ENCODE measurements at places on chromosomes 4 and X.

DNA sequence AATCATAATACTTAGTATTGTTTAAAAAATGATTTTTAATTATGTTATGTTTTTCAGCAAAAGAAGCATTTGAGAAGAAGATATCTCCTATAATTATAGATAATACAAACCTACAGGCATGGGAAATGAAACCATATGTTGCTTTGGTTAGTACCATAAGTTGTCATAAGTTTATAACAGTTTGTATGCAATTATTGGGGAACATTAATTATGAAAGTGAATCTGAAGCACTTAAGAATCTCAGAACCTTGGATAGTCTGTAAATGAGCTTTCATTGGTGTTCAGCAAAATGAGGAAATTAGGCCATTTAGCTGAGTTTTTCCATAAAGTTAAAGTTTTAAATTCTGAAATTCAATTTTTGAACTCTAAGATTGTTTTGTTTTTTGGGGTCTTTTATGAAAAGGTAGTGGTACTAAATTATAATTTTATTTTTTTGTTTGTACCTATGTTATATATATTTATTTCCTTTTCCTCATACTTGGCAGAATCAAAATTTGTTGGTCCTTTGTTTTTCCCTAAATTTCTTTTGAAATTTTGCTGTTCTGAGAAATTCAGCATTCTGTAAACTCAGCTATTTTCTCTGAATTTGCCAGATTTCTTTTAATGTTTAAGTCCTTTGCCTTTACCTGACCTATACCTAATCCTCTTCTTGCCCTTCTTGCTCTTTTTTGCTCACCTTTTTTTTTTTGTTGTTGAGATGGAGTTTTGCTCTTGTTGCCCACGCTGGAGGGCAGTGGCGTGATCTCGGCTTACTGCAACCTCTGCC is 55.6 kb downstream of the N4BP2 start:
- DNase-seq, result no peak

DNA sequence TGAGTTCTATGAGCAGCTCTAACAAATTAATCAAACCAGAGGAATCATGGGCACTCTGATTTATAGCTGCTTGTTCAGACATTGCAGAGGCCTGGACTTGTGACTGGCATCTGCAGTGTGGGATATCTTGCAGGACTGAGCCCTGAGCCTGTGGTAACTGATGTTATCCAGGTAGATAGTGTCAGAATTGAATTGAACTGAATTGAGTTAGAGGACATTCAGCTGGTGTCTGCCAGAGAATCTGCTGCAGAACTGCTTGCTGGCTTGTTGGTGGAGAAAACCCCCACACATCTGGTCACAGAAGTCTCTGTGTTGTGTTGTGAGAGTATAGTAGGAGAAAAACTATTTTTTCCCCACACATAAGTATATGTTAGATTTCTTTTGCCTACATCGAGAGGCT is 42.2 kb downstream of the SMIM20 start:
- DNase-seq, result no peak

DNA sequence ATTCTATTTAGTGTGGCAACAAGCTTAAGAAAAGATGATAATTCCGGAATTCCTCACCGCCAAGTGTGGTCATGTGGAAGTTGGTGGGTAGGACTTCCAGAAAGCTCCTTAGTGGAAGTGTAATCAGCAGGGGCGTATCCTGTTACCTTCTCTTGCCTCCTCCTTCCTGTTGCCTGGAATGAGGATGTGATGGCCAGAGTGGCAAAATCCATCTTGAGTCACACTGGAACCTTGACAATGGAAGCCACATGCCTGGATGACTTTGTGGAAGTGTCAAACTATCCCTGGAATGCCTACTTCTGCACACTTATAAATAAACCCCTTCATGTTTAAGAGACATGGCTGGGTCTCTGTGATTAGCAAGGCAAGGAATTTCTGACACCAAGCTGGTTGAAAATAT is 191.0 kb downstream of the PRDM5 start:
- DNase-seq, result peak; percentile 66

DNA sequence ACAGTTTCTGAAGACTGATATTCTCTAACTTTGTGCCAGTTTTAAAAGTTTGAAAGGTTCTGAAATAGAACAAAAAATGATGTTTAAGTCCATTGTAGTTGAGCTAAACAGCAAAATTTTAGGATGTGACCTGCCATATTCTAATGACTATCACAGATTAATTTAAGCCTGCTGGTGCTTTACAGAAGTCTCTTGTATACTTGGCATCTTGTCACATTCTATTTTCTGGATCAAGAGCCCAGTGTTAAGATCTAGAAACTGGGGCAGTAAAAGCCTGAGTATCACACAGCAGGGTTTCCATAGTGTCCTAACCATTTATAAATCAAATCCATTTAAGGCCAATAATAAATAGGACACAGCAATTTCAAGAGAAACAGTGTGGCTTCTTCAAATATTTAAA is 12.4 kb downstream of the FSTL5 start:
- no peak for DNase-seq

DNA sequence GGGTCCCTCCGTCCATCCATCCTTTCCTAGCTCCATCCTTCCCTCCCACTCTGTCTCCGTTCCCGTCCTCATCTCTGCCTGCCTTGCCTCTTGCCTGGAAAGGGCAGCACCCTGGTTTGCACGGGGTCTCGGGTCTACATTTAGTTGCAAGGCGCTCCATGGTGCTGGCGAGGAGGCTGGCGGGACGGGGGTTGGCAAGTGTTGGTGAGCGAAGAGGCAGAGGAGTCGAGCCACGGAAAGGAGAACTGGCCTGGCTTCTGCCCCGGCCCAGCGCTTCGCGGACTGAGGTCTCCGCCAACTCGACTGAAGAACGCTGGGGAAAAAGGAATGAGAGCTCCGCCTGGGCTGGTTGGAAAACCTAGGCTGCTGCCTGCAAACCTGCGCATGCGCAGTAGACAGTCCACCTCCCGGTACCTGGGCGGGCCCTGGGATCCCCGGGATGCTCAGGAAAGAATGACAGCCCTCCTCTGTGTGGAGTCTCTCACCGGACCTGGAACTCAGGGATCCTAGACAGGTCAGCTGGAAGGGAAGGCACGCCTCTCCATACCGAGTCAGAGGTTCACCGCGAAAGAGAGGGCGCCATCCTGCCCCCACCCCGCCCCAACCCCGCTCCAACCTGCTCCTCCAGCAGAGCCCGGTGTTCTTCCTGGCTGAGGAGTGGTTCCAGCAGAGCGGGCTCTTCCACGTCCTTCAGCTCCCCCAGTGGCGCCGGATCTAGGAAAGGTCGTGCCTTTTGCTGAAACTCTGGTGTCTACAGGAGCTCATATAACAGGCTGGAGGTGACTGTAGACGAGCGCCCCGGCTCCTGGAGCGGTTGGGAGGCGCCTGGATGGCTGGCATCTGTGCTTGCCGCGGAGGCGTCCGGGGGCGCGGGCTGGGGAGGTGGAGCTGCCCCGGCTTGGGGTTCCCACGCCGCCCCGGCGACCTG is 6.0 kb downstream of the FRG2 start:
- DNase-seq, result peak; percentile 22

DNA sequence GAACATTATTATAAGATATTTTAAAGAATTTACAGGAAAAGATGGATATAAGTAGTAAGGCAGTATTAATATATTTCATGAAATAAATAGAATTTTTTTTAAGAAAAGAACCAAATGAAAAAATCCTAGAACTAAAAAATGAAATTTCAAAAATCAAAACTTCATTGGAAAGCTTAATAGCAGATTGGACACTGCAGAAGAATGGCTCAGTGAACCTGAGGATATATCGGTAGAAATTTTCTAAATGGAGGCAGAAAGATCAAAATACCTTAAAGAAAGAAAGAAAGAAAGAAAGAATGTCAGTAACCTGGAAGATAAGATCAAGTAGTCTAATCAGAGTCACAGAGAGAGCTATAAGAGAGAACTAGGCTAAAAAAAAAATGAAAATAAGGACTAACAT is 21.3 kb upstream of the FAM13A start:
- DNase-seq, result no peak

GRCh38 chr4:96166806-96167205 is 326.9 kb downstream of the PDHA2 start:
- no peak for DNase-seq

DNA sequence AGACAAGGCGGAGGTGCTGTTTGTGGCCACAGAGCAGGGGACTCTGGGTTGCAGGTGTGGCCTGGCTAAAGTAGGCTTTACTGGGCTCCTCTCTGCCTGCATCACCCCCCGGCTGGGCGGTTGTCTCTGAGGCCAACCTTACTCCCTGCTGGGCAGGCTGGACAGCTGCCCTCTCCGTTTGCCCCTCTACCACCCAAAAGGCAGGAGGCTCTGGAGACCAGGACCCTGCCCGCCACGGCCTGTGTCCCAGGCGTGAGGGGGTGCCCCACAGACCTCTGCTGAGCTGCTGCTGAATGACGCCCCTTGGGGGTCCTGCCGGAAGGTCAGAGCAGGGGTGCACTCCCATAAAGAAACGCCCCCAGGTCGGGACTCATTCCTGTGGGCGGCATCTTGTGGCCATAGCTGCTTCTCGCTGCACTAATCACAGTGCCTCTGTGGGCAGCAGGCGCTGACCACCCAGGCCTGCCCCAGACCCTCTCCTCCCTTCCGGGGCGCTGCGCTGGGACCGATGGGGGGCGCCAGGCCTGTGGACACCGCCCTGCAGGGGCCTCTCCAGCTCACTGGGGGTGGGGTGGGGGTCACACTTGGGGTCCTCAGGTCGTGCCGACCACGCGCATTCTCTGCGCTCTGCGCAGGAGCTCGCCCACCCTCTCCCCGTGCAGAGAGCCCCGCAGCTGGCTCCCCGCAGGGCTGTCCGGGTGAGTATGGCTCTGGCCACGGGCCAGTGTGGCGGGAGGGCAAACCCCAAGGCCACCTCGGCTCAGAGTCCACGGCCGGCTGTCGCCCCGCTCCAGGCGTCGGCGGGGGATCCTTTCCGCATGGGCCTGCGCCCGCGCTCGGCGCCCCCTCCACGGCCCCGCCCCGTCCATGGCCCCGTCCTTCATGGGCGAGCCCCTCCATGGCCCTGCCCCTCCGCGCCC is 920 bp downstream of the HTT-AS start:
- DNase-seq, result no peak

DNA sequence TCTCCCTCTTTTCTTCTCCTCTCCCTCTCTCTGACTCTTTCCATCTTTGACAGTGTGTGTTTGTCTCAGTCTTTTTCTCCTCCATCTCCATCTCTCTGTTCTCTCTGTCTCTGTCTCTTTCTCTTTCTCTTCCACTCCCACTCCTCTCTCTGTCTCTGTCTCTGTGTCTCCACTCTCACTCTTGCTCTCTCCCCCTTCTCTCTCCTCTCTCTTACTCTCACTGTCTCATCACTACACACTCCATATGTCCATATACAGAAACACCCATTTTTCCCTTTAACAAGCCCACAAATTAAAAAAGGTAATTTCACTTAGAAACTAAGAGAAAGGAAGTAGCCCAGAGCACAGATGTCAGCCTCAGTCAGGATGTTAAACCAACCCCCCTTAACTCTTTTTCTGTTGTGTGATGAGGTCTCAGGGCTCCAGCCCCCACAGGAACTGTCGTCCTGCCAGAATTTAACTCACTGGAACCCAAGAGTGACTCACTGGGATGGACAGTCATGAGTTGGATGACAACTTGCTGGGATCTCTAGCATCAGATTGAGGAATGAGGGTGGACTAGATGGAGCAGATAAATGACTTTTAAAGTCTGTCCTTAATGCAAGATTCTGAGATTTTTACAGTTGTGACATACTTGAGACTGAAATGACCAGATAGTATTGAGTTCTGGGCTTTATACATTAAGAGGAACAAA is 27.5 kb downstream of the OTUD6A start:
- peak; percentile 82 for DNase-seq

DNA sequence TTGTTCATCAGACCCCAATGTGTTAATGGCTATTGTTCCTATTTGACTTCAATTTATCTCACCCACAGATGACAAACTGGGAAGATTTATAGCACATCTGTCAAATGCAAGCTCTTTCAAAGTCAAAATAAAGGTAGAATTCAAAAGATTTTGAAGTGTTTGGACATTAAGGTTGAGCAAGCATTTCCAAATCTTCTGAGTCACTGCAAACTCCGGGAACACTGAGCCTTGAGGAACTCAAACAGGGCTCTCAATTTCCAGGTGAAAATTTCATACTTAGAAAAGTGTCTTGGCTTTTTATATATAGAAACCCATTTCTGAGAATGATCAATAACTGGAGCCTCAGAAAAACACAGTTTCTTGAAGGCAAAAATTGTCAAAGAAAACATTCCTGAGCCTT is 199.5 kb upstream of the IGFBP7 start:
- no peak for DNase-seq

DNA sequence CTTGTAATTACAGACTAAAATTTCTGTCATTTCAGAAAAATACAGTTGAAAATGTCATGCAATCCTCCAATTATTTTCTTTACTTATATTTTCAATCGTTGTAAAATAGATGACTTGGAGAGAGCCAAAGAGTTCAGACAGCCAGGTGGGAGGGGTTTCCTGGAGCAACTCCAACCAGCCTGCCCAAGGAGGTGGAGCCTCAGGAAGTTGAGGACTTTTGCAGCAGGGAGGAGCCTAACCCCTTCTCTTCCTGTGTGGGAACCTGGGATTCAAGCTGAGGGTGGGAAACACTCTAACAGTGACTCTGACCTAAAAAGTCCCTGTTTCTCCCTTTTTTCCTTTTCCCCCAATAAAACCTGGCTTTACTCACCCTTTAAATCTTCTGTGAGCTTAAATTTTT is 72.2 kb upstream of the GABRG1 start:
- no peak for DNase-seq

DNA sequence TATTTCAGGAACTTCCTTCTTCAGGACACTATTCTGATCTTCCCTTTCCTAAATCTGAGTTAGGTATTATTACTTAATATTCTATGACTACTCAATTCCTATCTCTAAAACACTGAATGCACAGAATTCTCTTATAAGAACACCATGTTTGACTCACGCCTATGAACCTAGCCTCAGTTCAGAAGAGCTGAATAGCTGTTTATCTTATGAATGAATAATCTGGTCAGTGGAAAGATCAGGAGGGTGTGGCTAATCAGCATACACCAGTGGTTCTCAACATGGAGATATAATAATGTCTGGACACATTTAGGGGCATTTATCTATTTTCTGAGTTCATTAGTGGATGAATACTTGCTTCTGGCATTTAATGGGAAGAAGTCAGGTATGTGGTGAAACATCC is 24.2 kb downstream of the EPHA5 start:
- DNase-seq, result no peak

GRCh38 chrX:148771440-148771839 is 271.0 kb downstream of the AFF2 start:
- DNase-seq, result no peak

DNA sequence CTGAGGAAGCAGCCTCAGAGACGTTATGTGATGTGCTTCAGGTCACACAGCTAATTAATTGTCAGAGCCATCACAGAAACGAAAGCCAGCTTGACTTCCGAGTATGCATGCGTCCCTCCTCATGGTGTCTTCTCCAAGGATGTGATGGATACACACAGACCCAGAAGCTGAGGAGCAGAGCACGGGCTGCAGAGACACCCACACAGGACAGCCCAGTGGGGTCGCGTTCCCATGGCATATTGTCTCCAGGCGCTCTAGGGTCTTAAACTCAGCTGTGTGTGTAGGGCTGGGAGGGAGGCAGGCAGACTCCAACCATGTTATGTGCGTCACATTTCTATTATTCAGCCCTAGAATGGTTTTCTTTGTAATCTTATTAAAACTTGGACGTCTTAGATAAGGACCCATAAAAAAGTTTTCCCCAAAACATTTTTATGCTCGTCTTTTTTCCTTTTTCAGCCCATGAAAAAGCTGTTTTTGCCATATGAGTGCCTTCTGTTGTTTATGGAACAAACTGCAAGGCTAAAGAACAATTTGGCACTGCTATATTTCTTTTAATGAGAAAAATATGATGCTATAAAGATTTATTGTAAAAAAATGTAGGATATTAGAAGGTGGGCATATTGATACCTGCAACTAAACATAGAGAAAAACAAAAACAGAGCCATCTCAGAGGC is 48.5 kb downstream of the TENM3 start:
- DNase-seq, result no peak
